ENCODE measurements at places on chromosomes 5 and 9.

- DNase-seq: no peak
Observed at GRCh38 chr5:148973455-148973854, 89.4 kb downstream of the SH3TC2 start.

- no peak for DNase-seq
Observed at GRCh38 chr5:61120534-61120933, 41.7 kb downstream of the SMIM15 start.

DNA sequence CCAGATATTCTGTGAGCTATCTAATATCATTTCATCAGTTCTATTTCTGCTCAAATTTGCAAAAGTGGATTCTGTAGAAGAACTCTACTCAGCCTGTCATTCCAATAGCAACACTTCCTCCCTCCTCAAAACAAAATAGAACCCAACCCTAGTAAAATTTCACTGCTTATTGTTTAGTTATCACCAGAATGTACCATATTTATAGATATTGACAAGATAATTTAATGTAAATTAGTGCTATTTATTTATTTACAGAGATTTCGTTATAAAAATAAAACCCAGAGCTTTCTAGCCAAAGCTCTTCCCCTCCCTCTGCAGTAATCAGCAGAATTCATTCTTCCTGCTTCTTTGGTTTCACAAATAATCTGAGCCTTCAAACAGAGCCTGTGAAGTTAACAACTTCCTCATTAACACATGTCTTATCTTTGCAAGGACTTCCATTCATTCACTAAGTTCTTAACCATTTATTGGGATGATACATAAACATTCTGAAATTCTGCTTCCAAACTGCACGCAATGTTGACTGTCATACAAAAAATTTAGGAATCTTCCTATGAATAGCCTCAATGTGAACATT, 73.7 kb upstream of the PJA2 start:
- no peak for DNase-seq

GRCh38 chr9:36997414-36997813, 36.7 kb downstream of the PAX5 start:
- no peak for DNase-seq

DNA sequence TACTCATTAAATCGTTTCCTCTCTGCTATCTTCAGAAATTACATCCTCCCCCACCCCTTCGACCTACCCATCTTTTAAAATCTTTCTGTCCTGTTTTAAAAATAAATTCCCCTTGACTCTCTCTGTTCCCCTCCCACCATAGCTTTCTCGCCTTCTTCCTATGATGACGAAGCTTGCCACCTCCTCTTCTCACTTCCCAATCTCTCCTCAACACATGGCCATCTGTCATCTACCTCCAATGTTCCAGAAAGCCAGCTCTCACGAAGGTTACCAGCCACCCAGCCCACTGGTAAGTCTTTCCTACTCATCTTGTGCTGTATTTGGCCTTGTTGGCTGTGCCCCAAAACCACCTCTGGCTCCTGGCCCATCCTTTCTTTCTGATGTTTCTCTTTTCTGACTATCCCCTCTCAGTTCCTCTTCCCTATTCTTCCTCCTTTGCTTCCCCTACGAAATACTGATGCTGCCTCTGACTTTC, 346.3 kb downstream of the ENC1 start:
- peak; percentile 22 for DNase-seq

- DNase-seq: no peak
Observed at GRCh38 chr9:99834474-99834873, 12.8 kb downstream of the NR4A3 start.

DNA sequence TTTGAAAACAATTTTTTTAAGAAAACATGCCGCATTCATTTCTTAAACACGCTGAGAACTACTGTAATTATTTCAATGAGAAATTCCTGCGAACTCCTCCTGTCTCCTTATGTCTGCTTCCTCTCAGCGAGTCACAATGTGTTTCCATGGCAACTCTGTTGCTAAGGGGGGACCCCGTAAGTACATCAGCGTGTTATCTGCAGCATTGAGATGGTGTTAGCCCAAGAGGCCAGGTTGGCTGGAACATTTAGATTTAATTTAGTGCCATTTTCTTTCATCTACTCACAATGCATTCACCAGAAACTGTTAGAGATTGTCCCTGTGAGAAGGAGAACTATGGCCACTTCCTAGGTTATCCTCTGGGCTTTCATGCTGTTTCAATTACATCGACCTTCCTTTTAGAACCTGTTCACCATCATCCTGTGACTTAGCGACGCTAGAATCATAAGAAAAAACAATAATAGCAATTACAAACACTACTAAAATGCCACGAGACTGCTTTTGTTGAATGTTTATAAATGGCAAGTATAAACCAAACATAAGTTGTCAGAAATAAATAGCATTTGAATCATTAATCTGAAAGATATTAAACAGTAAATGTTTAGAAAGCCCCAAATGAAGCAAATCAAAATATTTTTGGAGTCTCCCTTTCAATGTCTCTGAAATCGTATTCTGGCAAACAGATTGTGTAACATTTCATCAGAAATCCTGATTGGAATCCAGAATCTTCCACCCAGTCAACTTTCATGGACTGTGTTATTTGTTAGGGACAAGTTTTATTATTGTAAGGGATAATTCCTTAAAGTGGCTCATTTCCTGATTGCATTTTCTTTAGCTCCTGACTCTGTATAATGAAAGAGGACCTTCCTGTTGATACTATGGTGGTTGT, 39.7 kb upstream of the SHC3 start:
- DNase-seq: no peak

- DNase-seq: no peak
Observed at GRCh38 chr5:172740428-172741205, 30.4 kb downstream of the DUSP1 start.

- no peak for DNase-seq
Observed at GRCh38 chr5:41921874-41922273, 3.2 kb upstream of the FBXO4 start.

DNA sequence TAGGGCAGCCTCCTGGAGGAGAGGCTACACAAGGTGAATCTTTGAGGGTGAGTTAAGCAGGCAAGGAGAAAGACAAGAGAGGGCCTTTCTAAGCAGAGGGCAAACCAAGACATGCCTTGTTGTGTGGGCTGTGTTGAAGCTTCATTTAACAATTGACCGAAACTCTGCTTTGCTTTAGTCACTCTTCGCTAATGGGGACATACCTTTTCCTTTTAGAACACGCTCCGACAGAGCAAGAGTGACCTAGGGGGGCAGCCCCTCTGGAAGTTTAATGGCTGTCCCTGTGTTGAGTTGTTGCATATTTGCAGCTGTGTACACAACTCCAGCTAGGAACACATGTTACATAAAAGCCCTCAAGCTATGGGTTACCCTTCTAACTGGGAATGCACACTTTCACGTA, 218.1 kb upstream of the WWC1 start:
- no peak for DNase-seq

GRCh38 chr9:114929201-114929600, 1.2 kb downstream of the TNFSF8 start:
- DNase-seq: no peak

- DNase-seq: no peak
Observed at GRCh38 chr9:21984101-21984500, 10.1 kb downstream of the CDKN2A start.

- DNase-seq: no peak
Observed at GRCh38 chr5:127878174-127878750, 175.1 kb downstream of the CCDC192 start.

- no peak for DNase-seq
Observed at GRCh38 chr5:146640285-146640896, 124.4 kb upstream of the GPR151 start.

DNA sequence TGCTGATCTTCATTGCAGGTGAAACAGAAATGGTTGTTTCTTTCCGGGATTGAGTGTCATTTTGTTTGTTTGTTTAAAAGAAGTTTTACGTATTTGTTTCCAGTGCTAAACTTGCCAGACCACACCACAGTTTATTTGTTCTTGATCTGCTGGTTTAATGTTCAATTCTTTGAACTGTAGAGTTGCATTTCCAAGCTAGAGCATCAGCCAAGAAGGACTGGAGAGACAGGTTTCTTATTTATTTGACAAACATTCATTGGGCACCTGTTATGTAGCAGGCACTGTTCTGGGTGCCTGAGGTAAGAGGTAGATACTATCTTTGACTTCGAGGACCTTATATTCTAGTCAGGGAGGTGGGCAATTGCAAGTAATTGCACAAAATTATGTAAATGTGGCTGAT, 45.0 kb downstream of the MCCC2 start:
- DNase-seq: no peak

GRCh38 chr5:97494465-97494864, 311.4 kb upstream of the RIOK2 start:
- DNase-seq: no peak

DNA sequence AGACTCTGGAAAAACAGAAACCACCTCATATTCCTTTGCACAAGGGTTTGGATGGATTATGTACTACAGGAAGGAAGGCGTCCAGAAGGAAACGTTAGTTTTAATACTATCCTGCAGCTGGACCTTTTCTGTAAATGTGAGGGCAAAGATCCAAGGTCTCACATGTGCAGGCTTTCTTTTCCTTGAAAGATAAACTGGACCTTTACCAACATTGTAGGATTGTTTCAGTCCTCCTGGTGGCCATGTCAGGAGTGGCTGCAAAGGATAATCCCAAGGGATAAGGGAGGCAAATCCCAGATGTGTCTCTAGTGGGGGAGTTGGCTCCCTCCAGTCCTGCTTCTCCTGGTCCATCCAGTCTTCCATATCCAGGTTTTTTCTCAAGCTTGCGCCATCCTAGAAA, 397.5 kb downstream of the HTR1A start:
- DNase-seq: no peak

DNA sequence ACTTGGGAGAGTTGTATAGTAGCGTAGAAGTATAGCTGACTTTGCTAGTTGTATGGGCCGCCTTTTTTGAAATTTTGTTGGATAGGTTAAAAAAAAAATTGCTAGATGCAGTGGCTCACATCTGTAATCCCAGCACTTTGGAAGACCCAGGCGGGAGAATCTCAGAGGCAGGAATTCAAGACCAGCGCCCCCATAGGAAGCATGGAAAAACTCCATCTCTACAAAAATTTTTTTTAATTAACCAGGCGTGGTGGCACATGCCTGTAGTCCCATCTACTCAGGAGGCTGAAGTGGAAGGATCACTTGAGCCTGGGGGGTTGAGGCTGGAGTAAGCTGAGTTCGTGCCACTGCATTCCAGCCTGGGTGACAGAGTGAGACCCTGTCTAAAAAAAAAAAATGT, 59.2 kb downstream of the SMC5 start:
- DNase-seq: no peak

All from ovary (tissue), 10 donors.